ENCODE measurements at places on chromosomes 12 and 14.

- no peak for DNase-seq
Observed at GRCh38 chr12:8950702-8951478, 1.4 kb upstream of the M6PR start.

DNA sequence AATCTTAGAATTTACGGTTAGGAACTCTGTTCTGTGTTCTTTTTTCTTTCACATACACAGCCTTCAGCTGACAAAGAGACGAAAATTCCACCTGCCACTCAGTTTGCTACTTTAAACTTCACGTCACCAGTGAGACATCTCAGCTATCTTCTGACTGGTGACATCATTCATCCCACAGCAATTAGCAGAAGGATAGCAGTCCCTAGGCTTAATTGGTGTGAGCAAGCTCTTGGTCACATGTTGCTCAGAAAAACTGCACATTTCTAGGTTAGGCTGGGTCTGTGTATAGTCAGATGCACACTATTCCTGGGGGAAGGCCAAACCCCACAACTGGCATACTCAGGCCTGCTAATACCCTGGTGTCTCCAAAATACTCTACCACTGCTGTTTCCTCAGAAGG, 23.9 kb downstream of the SLC7A7 start:
- DNase-seq: no peak

- DNase-seq: no peak
Observed at GRCh38 chr12:65593239-65593701, 231.0 kb upstream of the HMGA2 start.

GRCh38 chr14:82778601-82779000, 1244.9 kb upstream of the SEL1L start:
- DNase-seq: no peak

- DNase-seq: no peak
Observed at GRCh38 chr12:79125358-79125757, 260.8 kb downstream of the SYT1 start.

DNA sequence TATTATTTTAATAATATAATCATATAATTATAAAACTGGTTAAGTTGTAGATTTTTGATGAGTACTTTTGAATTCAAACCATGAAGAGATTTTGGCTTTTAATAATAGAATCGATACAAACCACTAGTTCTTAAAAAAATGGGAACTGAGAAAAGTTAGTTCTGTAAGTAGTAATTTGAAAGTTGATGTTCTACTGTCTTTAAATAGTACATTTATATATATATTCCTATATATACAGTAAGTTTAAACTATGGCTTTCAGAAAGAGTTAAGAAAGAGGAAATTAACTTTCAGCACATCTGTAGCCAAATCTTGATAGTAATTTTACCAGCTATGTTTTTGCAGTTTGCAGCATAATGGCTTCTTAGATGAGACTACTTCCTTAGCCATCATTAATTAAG, 7.8 kb downstream of the LRRK2 start:
- no peak for DNase-seq

DNA sequence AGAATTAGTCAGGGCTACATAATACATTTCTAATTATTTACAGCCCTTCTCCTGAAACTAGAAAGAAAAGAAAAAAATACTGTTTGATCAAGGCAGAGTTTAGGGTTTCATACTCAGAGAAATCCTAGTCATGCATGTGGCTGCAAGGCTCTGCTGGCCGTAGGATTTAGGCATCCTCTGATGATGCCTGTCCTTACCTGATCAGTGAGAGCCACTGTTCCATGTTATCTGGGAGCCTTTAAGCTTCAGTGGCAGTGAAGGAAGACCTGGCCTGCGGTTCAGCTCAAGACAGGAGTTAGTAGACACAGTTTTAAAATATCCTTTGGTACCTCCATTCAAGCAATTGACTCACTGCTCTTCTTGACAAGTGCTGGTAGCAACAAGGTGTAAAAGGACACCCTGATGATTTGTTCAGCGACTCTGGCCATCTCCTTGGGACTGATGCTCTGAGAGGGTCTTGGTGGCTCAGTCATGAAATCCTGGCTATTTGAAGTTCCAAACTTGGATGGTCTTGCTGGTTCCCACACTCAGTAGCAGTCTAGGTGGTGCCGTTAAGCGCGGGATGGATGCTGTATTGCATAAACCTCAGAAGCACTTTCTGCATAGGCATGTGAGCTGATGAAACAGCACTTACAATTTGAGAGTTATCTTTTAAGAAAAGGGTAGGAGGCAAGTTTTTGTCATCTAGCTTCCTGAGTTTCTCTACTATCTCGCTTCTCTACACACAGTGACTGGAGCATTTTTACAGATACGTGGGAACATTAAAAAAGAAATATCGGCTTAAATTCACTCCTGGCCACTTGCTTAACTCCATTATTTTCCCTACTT, 162.0 kb downstream of the SAMD4A start:
- no peak for DNase-seq

DNA sequence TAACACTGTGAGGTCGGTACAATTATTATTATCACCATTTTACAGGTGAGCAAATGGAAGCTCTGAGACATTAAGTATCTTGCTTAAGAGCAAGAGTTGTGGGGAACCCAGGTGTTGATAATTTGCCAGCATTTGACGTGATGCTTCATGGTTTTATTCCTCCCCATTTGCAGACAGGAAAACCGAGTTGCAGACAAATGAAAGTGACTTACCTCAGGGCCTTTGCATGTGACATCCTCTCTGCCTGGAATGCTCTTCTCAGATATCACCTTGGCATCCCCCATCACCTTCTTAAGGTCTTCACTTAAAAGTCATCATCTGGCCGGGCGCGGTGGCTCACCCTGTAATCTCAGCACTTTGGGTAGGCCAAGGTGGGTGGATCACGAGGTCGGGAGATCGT, 21.0 kb upstream of the P2RX7 start:
- no peak for DNase-seq

DNA sequence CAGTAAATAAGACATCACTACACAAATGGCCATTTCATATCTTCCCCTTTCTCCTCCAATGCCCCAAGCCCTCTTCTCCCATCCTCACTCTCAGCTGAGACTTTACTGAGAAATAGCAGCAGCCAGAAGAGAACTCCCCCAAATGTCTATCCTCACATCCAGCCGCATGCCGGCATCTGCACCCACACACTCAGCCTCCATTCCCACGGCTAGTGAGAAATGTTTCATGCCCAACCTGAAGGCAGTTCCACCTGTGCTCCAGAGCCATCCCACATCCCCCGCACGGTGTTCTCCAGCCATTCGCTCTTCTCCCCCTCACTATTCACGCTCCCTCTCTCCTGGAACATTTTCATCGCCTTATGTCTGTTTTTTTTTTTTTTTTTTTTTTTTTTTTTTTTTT, 208.7 kb upstream of the DIO3 start:
- no peak for DNase-seq

DNA sequence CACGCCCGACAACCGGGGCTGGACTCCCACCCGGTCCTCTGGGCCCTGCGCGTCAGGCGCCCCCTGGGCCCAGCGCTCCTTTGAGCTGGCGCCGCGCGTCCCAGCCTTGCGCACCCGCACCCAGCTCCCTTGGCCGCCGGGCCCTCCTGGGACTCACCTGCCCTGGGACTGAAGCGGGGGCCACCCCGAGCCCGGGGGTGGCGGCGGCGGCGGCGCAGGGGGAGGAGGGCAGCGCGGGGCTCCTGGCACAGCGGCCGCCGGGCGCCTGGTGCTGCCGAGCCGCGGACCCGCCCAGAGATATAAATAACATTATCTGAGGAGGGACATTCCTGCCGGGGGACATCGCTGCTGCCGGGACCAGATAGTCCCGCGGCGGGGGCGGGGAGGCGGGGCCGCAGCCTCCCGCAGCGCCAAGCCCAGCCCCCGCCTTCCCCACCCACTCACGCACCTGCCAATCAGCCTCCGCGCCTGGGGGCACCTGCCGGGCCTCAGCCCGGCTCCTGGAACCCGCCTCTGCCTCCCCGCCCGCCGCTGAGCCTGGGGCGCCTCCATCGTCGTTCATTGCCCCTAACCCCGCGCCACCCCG, at the start of gene SPTB:
Gene SPTB, minus strand, starts transcription at position 273 of the 586 bp plus-strand sequence. CDS start 56,813 bp downstream, outside the sequence.
- no peak for DNase-seq

DNA sequence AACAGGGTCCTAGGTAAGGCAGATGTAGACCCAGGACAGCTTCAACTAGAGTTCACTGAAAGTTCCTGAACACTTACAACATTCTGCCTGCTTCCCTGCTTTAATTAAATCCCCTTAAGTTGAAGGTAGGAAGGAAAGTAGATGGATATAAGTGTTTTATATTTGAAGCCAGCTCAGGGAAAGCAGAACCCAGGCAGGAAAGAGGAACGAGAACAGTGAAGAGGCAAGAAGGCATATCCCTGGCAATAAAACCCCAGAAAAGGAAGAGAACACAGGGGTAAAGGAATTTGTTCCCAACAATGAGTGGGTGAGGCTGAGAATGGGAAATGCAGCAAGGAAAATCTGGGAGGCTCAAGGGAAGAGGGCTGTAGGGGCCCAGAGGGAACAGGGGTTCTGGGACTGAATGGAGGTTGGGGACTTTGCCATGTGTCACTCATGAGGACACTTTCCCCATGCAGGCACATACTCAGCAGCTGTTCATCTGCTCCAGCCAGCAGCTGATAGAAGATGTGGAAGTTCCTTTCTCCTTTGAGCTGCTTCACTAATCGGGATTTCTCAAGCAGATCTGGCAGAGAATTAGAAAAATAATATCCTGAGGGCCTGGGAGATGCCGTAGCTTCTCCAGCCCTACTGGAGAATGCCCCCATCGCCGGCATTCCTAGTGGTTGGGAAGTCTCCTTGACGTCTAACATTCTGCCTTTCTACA, 3.7 kb downstream of the MYO1A start:
- DNase-seq: no peak

GRCh38 chr12:8012651-8013309, 19.7 kb upstream of the FOXJ2 start:
- no peak for DNase-seq

DNA sequence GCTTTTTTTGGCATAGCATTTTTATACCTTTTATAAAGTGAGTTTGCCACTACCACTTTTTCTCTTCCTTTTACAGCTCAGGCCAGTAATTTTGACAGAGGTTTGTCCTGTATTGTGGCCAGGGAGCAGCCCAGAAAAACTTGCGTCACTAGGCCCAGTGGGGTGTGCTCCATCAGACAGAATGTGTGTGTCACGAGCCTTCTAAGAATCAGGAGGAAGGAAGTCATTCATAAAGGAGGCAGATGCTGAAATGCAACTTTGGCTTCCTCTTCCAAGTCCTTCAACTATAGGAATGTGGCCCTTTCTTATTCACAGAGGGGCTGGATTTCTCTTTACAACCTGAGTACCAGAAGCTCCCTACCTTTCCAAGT, 10.1 kb upstream of the RAB35 start:
- no peak for DNase-seq

- no peak for DNase-seq
Observed at GRCh38 chr12:40105265-40105514, 691 bp downstream of the SLC2A13 start.

DNA sequence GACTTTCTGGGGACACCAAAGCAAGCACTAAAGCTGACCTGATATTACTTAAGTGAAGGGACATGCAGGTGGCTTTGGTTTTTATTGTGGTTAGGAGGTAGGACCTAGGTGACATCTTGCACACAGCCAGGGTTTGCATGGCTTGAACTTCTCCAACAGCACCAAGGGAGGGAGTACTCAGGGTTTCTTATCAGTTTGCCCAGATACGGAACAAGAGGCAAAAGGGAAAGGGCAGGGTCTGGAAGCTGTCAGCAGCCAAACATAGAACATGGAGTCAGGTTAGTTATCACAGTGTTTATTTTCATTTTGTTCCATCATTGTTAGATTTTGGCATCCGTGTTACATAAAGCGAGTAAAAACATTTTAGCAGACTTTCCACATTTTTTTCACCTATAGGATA, 186.3 kb upstream of the CLEC14A start:
- no peak for DNase-seq

DNA sequence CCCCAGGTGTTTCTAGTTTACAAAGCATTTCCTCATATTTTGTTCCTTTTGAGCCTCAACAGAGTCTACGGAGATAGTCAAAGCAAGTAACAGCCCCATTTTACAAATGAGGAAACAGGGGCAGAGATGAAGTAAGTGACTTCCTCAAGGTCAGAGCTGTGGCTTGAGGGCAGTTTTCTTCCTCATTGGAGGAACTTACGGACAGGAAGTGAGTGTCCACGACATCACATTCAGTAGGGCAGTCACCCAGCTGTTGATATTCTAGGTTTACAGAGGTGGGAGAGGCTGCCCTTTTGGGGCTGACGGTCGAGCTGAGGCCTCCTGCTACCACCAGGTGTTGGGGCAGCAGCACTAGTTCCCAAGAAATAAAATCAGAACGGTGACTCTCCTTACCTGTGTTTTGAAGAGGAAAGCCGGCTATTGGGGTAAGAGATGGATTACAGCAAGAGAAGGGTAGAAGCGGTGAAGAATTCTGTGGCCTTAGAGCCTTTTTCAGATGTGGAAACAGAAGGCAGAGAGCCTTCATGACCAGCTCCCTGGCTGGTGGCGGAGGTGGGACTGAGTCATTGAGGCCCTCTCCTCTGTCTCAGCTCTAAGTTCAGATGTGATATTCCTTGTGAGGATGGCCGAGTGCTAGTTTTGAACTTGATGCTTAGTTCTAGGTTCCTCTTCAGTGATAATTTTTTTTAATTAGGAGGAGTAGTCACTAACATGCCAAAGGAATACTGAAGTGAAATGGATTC, 41.7 kb downstream of the SUSD6 start:
- no peak for DNase-seq

- DNase-seq: no peak
Observed at GRCh38 chr12:14701809-14702568, 5.6 kb upstream of the GUCY2C start.

DNA sequence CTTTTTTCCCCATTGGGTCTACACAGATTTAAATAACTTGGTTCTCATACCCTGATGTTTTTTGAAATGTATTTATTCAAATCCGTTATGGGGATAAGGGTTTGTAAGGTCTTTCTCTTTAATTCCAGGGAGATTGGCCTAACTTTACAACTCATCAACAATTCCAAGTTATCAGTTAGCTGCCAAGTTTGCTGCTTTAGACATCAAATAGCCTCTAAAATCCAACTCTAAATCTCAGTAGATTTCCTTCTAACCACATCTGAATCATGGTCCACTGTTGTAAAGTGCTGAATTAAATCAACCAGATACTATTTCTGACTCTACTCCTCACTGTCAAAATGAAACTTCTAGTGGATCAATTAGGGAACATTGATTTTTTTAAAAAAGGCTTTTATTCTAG, 364.1 kb upstream of the E2F7 start:
- DNase-seq: no peak

- DNase-seq: no peak
Observed at GRCh38 chr14:105855893-105856675, 329.7 kb downstream of the TMEM121 start.

- DNase-seq: no peak
Observed at GRCh38 chr12:53676656-53677015, 753 bp upstream of the ATP5MC2 start.

Data from GM12864 (cell line).